ENCODE measurements at places on chromosomes 7 and 10. TPM values are rescaled to one million over a fixed set of nuclear protein-coding genes. Genes with fewer than 3 reads are reported as not detected.

Gene SDK1
- 21.0 TPM for total RNA-seq

DNA sequence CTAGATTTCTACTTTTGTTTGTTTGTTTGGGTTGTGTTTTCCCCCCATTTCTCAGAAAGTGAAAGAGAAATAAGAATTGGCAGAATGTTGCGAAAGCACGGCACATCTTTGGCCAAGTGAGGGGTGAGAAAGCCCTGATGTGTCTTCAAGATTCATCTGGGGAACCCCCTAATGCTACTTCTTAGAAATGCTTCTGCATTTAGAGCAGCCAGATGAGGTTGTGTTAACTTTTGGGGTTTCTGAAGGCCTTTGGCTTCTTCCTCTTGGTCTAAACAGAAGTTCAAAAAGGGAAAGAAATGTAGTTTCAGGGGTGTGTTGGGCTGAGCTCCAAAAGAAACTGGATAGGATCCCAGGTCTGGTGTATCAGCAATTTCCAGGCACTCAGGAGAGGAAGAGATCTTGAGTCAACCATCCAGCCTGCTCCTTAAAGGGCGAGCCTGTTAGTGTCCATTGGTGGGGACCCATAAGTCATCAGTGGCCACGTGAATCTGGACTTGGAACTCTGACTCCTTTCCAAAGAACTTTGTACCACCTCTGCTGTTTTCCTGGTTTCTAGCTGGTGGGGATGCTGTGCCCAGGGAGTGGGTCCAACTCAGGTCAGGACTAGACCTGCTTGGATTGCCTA, 6.5 kb downstream of the DUSP5 start:
- DNase-seq, result peak; percentile 89
- peaks cover 4% of the 10 kb centered on the region for H3K27me3 ChIP-seq
- H3K4me3 ChIP-seq, result no peak overlapping the region
- peaks cover 10% of the 10 kb centered on the region for H3K36me3 ChIP-seq
- peaks cover 31% of the 10 kb centered on the region for H3K4me1 ChIP-seq

Gene GRM3
- total RNA-seq, result not detected

- H3K27me3 ChIP-seq, result no peaks in the 10 kb centered on the region
- H3K36me3 ChIP-seq, result no peaks in the 10 kb centered on the region
- no peak overlapping the region for H3K4me3 ChIP-seq
- DNase-seq, result no peak
- H3K27ac ChIP-seq, result no peak overlapping the region
- no peaks in the 10 kb centered on the region for H3K4me1 ChIP-seq
Measured at GRCh38 chr7:83681200-83681778, 32.4 kb upstream of the SEMA3E start.

Gene ANKRD7
- 0.55 TPM for total RNA-seq

DNA sequence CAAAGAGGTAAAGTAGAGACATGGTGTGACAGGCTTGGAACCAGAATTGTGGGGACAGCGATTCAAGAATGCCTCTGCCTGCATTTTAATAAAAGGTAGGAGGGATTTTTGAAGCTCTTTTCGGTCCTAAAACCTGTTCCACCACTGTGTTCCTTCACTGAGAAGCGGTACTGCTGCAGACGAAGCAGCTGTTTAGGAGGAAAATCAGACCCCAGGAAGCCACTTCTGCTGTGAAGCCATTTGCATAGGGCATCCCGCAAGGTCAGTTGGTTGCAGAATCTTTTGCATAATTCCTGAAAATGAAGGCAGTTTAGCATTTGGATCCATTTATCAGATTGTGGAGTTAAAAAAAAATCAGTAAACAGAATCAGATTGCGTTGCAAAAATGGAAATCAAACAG, 183.3 kb upstream of the PRKCQ start:
- H3K27ac ChIP-seq, result no peak overlapping the region
- DNase-seq, result no peak
- H3K4me3 ChIP-seq, result no peak overlapping the region
- no peaks in the 10 kb centered on the region for H3K36me3 ChIP-seq

DNA sequence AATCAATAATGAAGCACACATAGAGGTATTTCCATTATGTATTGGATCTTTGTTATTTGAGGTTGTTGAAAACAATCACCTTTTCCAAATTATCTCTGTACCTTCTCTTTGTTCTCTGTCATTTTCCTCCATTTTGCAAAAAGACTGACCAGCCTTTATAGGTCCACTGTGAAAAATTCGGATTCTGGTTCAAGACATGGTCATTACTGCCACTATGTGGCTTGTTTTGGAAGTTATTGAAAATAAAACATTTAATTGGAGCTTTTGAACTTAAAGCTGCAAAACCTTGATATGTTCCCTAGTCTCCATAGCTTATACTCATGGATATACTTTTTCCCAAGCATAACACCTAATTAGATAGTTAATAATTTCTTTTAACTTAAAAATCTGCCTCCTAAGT, 1094.4 kb downstream of the NRG3 start:
- no peaks in the 10 kb centered on the region for H3K36me3 ChIP-seq
- H3K4me1 ChIP-seq, result peaks cover 4% of the 10 kb centered on the region
- H3K27ac ChIP-seq, result no peak overlapping the region
- peak; percentile 20 for DNase-seq
- no peaks in the 10 kb centered on the region for H3K27me3 ChIP-seq
- no peak overlapping the region for H3K4me3 ChIP-seq

Gene ZNF37A
- 12.5 TPM for total RNA-seq

Gene ING3
- 24.9 TPM for total RNA-seq

DNA sequence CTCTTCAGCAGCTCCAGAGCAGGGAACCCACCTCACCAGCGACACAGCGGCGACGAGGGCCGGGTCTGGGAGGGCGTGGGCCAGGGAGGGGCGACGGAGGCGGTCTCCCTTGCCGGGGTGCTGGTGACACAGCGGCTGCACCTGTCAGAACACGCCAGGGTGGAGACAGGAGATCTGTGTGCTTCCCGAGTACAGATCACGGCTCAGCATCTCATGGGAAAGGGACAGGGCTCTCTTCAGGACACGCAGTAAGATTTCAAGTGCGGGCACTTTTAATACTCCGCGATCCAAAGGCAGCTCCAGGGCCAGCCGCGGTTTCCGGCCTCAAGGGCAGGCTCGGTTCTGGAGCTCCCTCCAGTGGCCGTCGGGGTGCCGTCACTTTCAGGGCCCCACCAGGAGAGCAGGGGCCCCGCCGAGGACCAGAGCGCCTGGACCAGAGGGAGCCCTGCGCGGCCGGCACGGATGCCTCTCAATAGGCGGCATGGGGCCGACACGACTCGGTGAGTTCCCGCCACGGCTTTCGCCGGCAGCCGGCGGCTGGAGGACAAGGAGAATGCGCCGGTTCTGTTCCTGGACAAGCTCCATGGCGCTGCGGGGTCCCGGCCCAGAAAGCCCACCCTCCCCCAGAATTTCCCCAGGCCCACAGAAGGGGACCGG, 21.4 kb downstream of the GPR146 start:
- no peaks in the 10 kb centered on the region for H3K27me3 ChIP-seq
- no peak overlapping the region for H3K27ac ChIP-seq
- peak; percentile 86 for DNase-seq
- no peak overlapping the region for H3K4me3 ChIP-seq
- H3K36me3 ChIP-seq, result no peaks in the 10 kb centered on the region

Gene C10orf105
- total RNA-seq, result 0.58 TPM

Gene LIPM
- total RNA-seq, result not detected

DNA sequence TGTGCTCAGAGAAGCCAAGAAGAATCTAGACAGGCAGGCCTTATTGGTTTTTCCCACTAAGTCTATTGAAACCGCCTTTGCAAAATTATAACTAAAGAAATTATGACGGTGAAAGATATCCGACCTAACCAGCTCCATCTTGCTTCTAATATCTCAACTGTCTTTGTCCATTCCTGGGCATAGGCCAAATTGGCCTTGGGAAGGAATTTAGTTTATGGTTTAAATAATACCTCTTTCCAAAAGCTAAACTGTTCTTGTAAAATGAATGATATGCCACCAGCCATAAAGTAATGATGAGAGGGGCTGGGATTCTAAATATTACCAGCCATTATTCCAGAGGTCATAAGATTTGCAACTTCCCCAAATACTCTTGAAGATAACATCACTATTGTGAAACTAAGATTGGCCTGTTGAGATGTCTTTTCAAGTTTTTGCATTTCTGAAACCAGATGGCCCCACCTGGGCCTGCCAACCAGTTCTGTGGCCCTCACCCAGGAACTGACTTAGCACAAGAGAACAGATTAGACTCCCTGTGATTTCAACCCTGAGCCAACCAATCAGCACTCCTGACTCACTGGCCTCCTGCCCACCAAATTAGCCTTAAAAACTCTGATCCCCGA, 41.2 kb upstream of the SLC35G1 start:
- H3K27ac ChIP-seq, result no peak overlapping the region
- no peak overlapping the region for H3K4me3 ChIP-seq
- H3K27me3 ChIP-seq, result no peaks in the 10 kb centered on the region
- H3K36me3 ChIP-seq, result no peaks in the 10 kb centered on the region
- DNase-seq, result peak; percentile 65
- peaks cover 7% of the 10 kb centered on the region for H3K4me1 ChIP-seq

DNA sequence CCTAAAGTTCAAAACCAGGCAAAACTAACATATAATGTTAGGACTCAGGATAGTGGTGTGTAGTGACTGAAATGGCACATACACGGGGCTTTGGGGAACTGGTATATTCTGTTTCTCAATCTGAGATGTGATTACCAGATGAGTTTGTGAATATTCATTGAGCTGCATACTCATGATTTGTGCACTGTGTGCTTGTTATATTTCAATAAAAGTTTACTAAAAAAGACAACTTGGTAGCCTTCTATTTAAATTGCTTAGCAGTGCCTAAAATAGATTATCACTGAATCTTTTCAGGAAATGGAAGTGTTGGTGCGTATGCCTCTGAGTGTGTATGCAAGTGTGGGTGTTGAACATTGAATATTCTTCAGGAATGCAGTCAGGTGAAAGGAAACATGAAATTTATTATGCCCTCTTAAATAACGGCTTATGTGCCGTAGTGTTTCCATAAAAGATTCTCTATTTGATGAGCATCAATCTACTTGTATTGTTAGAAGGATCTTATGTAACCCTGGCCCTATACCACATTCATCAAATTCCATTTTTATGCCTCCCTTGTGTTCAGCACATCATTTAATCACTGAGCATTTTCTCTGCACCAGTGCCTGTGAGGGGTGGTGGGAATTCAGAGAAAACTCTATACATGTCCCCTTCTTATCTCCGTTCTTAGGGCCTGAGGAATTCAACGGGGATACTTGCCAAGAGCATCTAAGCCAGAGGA, 82.6 kb upstream of the AUTS2 start:
- H3K36me3 ChIP-seq, result no peaks in the 10 kb centered on the region
- no peaks in the 10 kb centered on the region for H3K27me3 ChIP-seq
- DNase-seq, result peak; percentile 20
- no peaks in the 10 kb centered on the region for H3K4me1 ChIP-seq

DNA sequence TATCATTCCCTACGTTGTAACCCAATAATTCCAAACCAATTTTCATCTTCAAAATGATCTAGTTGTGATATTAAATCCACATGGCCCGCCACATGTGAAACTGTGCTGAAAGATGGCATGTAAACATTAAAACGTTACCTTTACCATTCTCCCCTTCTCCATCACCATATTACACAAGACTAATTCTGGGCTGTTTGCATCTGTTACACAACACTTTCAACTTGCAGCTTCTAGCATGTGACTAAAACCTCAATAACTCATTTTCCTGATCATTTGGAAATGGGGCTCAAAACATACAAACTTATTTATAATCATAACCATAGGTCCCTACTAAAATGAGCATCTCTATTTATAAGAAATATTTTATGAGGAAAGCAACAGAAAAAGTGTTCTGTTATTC, 4.7 kb downstream of the MTERF1 start:
- DNase-seq, result no peak
- H3K4me1 ChIP-seq, result peaks cover 7% of the 10 kb centered on the region
- no peak overlapping the region for H3K27ac ChIP-seq
- H3K27me3 ChIP-seq, result no peaks in the 10 kb centered on the region
- H3K4me3 ChIP-seq, result no peak overlapping the region
- H3K36me3 ChIP-seq, result no peaks in the 10 kb centered on the region

GRCh38 chr7:139557857-139558581, 34.5 kb downstream of the CLEC2L start:
- H3K4me1 ChIP-seq, result peaks cover 5% of the 10 kb centered on the region
- no peak overlapping the region for H3K4me3 ChIP-seq
- no peaks in the 10 kb centered on the region for H3K27me3 ChIP-seq
- DNase-seq, result no peak
- no peaks in the 10 kb centered on the region for H3K36me3 ChIP-seq

GRCh38 chr7:24899905-24900304, 80.1 kb downstream of the OSBPL3 start:
- H3K27me3 ChIP-seq, result no peaks in the 10 kb centered on the region
- H3K4me3 ChIP-seq, result no peak overlapping the region
- no peak for DNase-seq
- no peaks in the 10 kb centered on the region for H3K4me1 ChIP-seq
- no peaks in the 10 kb centered on the region for H3K36me3 ChIP-seq
- H3K27ac ChIP-seq, result no peak overlapping the region

GRCh38 chr7:134632937-134633540, 13.6 kb upstream of the BPGM start:
- H3K4me1 ChIP-seq, result peaks cover 3% of the 10 kb centered on the region
- DNase-seq, result peak; percentile 22
- no peak overlapping the region for H3K4me3 ChIP-seq
- no peaks in the 10 kb centered on the region for H3K36me3 ChIP-seq
- no peak overlapping the region for H3K27ac ChIP-seq

- DNase-seq, result no peak
- peaks cover 2% of the 10 kb centered on the region for H3K4me1 ChIP-seq
- no peak overlapping the region for H3K27ac ChIP-seq
- H3K27me3 ChIP-seq, result no peaks in the 10 kb centered on the region
Measured at GRCh38 chr7:51274001-51274400, 42.6 kb downstream of the COBL start.

GRCh38 chr7:130369110-130369711, 11.1 kb upstream of the CPA1 start:
- peaks cover 11% of the 10 kb centered on the region for H3K4me1 ChIP-seq
- no peak overlapping the region for H3K4me3 ChIP-seq
- H3K27ac ChIP-seq, result peak overlapping the region; percentile 13
- H3K27me3 ChIP-seq, result no peaks in the 10 kb centered on the region

DNA sequence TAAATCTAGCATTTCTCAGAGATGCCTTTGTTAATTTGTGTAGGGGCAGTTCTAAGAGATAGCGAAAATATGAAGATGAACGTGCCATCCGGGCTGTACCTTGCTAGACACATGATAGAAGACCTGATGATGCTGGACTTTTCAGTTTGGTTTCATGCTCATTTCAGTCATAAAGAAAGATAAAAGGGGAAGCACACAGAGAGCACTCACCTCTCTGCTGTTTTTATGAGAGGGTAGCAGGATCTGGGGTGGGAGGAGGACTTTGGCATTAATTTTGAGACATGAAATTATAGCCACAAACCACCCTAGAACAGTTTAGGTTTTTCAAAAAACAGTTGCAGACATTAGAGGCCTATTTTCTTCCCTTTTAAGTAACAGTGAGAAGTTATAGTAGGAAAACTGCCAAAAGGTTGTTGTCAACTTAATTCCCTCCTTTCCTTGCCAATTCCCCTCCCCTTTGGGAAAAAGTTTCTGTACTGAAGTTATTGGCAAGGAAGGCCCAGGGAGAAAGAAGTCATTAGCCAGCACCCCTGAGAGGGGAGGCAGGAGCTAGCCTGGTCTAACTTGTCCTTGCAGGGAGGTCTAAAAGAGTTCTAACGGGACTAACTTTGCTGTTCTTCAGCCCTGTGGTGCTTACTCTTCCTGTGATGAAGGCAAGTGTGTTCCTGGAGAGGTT, 2.6 kb downstream of the ST7 start:
- no peaks in the 10 kb centered on the region for H3K27me3 ChIP-seq
- peak overlapping the region; percentile 36 for H3K27ac ChIP-seq
- DNase-seq, result peak; percentile 74

Gene VWC2
- total RNA-seq, result 0.09 TPM

- H3K27me3 ChIP-seq, result no peaks in the 10 kb centered on the region
- H3K27ac ChIP-seq, result no peak overlapping the region
- H3K4me3 ChIP-seq, result no peak overlapping the region
Measured at GRCh38 chr10:61410353-61411070, 42.7 kb downstream of the TMEM26 start.

Gene SLC26A4
- 2.2 TPM for total RNA-seq

Gene FAM221A
- total RNA-seq, result 18.3 TPM

Measured in lung (tissue), 17 donors.